ENCODE measurements at places on chromosomes 3 and 15. TPM values are rescaled to one million over a fixed set of nuclear protein-coding genes. Genes with fewer than 3 reads are reported as not detected.

NR2F2 gene
- 17.7 TPM for total RNA-seq

SERINC4 gene
- not detected for total RNA-seq

TGM4 gene
- total RNA-seq = not detected

ANKRD63 gene
- total RNA-seq = not detected

CFAP100 gene
- total RNA-seq = not detected

PIERCE2 gene
- 1.4 TPM for total RNA-seq

SLC12A1 gene
- total RNA-seq = not detected

CHRFAM7A gene
- total RNA-seq = not detected

ARHGEF26 gene
- total RNA-seq = 2.9 TPM

TMEM212 gene
- not detected for total RNA-seq

POC1A gene
- 35.6 TPM for total RNA-seq

SI gene
- total RNA-seq = not detected

TP63 gene
- not detected for total RNA-seq

CNTN3 gene
- total RNA-seq = 0.46 TPM

GRCh38 chr3:65597226-65597951, 441.3 kb downstream of the MAGI1 start:
- DNase-seq = no peak

DNA sequence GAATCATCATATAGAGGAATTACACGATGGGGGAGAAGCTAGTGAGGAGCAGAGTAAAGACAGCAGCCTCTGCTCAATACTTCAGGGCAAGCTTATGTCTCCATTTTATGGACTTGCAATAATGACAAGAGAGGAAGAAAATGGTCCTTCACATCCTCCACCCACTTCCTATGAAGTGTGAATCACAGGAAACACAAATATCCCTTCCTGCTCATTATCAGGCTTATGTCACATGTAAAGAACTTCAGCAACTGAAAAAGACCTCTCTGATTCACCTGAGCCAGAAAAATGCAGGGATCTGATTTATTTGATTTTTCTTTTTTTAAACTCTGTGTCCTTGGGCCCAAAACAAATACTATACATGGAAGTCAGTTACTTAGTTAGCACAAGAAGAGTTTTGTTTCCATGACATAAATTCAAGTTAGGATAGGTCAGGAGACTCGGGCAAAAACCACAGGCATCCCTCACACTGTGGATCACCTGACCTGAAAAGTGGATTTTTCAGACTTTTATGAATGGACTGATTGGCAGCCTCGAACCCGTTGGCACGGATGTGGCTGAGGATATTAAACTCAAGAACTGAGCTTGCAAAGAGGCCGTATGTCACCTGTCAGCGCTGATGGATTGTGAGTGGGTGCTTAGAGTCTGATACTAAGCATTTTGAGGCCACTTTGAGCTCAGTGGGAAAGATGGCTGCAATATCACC, 620.8 kb upstream of the MDFIC2 start:
- no peak for DNase-seq

DNA sequence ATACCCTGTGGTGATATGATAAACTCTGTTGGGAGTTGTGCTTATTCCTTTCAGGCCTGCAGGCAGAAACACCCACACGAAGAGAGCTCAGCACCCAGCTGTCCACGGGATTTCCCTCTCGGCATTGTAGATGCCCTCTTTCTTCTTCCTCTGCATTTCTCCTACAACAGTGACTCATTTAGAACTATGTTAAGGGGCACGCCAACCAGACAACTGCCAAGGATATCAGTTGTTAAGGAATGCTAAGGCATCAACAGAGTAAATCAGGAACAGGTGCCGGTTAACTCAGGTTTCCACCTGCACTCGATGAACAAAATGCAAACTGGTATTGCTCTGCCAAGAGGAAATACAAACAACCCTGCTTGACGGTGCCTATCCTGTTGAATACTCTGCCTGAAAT, 270.0 kb upstream of the PEX5L start:
- DNase-seq = peak; percentile 13

DNA sequence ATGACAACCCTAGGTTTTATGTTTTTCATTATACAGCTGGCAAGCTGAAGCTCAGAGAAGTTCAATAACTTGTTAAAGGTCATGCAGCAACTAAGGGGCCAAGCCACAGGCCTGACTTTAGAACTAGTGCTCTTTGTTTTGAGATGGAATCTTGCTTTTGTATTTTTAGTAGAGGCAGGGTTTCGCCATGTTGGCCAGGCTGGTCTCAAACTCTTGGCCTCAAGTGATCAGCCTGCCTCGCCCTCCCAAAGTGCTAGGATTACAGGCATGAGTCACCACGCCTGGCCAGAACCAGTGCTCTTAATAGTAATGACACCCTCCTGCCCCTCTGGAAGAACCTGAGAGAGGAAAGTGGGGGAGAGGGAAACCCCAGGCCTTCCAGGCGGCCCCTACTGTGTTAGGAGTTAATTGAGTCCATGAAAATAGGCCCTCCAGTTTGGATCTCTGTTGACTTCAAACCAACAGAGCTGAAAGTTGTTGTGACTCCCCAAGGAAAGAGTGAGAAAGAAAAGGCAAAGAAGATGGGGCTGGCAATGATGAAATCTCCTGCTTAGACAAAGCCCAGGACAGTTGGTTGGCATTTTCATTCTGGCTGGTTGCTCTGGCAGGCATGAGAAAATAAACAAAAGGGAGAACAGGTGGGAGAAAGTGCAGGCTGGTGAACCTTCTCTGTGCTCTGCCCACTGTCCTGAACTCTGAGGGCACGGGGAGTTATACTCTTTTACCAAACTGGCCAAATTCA, 3.6 kb upstream of the PRRT3 start:
- DNase-seq = no peak

- no peak for DNase-seq
Measured at GRCh38 chr15:76823890-76824289, 81.2 kb downstream of the SCAPER start.

DNA sequence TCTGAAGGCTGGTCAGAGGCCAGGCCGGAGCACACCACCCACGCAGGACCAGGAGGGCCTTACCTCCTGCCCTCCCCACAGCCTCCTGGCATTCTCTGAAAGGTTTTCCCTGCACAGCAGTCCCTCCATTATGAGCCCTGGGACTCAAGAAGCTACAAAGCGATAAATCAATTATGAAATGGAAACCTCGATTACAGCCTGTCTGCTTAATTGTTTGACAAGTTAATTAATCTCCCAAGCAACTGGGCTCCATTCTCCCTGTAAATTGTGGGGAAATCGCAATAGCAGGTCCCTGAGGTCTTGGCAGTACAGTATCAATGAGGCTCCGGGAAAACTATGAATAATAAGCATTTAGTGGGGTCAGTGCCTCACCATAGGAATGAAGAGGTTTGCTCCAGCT, 683.5 kb downstream of the NTRK3 start:
- no peak for DNase-seq

GRCh38 chr15:25543196-25543595, 104.4 kb upstream of the UBE3A start:
- no peak for DNase-seq

DNA sequence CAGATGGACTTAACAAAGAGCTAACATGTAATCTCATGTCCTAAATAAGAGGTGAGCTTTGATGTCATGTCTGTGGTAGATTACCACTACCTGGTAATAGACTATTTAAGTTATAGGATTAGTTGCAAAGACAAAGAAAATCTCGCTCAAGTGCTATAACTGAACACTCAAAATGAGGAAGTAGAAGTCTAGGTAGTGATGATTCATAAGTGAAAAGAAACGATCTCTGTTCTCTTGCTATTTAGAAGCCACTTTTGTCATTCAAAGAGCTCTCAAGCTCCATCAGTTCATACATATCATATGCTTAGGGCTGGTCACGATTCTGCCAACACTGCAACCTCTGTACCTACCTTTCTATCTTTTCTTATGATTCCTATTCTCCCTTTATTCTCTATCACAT, 110.9 kb downstream of the EDEM1 start:
- DNase-seq = no peak

- no peak for DNase-seq
Measured at GRCh38 chr15:90585863-90586262, 56.1 kb downstream of the CRTC3 start.

DNA sequence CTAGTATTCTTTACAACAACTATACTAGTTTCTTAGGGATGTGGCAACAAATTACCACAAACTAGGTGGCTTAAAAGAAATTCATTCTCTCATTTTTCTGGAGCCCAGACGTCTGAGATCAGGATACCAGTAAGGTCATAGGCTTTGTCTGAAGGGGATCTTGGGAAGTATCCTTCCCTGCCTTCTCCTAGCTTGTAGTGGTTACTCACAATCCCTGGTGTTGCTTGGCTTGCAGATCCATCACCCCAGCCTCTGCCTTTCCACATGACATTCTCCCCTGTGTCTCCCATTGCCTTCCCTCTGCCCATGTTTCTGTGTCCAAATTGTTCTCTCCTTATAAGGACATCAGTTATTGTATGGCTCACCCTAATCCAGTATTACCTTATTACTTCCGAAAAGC, 24.3 kb upstream of the CLDN1 start:
- DNase-seq = no peak

GRCh38 chr3:176208283-176208682, 989.0 kb downstream of the TBL1XR1 start:
- no peak for DNase-seq

GRCh38 chr3:119258915-119259314, 18.2 kb upstream of the B4GALT4 start:
- DNase-seq = no peak

DNA sequence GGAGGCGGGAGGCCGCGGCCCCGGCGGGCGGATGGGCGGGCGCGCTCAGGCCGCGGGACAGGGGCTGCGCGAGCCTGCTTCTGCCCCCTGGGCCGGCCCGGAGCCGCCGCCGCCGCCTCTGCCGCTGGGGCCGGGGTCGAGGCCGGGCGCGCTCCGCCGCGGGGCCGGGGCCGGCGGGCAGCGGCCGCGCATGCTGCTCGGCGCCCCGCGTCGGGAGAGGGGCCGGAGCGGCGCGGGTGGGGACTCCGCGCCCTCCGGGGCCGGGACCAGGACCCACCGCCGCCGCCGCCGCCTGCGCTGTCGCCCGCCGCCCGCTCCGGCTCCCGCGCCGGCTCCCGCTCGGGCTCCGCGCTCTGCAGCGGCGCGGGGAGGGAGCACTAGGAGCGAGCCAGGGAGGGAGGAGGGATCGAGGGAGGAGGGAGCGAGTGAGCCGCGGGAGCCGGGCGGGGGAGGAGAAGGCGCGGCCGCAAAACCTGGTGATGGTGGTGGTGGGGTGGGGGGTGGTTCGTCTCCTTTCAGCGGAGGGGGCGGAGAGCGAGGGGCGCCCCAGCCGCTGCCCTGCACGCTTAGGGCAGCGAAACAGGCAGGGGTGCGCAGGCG, at the start of gene LINGO1:
Gene LINGO1 (minus strand): TSS at position 379 of the 600 bp plus-strand sequence. CDS start 597 bp downstream, outside the sequence.
- no peak for DNase-seq

DNA sequence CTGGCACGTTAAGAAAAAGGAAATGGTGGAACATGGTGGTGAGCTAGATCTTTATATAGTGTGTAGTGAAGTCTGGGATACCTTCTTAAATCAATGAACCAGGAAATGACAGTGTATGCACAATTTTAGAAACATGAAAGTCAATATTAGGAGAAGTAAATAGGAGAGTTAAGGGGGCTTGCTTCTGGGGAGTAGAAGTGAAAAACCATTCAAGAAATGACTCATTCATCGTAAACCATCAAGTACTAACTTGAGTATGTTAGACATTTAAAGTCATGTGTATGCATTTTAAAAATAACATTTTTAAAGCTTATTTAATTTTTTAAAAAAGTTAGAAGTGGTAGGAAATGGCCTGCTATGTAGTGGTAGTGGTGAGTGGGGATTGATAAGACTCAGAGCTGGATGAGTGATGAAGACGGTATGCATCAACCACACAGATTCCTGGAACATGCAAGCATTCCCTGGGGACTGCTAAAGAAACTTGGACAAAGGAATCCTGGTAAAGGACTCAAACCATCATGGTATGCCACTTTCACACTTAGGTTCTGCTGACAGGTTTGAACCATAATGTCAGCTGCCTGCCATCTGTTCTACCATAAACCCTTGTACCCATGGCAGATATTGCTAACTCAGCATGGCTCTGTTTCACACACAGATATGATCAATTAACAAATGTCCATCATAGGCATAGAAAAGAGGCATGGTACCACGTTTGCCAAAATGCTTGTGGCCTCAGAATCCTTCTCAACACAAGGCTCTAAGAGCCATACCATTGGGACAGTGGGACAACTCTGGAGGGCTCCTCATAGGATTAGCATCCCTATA, 28.9 kb upstream of the MITF start:
- no peak for DNase-seq

DNA sequence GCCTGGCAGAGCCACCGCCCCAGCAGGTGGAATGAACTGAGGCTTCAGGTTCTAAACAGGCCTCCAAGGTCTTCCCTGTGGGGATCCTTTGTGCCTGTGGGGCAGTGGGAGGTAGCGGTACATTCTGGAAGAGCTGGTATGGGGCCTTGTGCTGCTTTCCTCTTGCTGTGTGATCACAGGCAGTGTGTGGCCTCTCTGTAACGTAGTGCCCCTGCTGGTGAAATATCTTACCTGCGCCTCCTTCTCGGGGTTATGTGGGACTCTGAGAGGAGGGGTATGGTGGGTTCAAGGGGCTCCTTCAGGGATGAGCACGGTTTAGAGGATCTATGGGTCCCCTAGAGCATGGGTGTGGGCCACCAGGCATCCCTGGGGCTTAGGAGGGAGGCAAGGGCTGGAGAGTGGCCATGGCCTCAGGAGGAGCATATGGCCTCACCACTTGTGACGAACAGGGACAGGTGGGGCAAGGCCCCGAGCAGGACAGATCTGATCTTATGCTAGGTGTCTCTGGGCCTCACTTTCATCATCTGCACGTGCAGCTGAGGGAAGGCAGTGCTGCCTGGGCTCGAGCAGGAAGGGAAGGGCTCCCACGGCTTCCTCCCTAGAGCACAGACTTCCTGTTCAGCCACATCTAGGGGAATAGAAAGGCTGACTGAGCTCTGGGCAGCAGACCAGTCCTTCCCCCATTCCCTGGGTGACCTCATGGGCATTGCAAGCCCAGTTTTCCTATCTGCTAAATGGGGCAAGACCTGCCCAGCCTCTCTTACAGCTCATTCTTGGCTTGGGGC, 1.9 kb upstream of the ALS2CL start:
- DNase-seq = no peak

- DNase-seq = no peak
Measured at GRCh38 chr3:192920411-192920810, 2.8 kb upstream of the MB21D2 start.

GRCh38 chr3:175316799-175317198, 457.7 kb downstream of the NAALADL2 start:
- DNase-seq = no peak

DNA sequence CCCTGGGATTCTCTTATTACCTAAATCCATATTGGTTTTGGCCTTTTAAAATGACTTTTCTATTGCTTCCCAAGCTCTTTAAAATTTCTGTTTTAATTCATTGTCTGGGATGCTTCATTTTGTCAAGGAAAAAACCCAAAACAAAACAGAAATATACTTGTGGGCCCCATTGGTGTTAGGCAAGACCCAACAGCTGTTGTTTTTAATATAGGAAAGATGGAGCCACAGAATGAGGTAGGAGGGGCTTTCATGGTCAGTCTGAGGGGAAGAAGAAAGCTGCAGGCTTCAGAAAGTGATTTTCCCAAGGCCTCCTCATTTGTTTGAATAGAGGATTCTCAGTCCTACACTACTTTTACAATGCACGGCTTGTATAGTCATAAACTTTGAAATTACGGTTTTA, 180.5 kb downstream of the MCTP2 start:
- no peak for DNase-seq
